HT-29 (cell line): ENCODE measurements at places on chromosomes 11 and 22.

DNA sequence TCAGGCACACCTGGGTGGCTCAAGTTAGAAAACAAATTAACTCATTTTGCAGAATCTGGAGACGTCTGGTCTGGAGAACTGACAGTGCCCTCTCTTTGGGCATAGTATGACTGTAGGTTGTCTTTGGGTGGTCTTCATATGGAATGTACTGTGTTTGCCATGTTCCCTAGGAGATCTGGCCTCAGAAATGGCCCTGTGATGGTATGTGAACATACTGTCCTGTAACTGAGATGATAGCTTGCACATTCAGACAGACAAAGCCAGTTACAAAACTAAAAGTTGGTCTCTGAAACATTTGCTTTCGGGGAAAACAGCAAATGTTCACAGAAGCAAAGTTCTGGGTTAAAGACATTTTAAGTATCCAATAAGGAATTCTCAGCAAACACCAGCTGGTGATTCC lies 29.7 kb downstream of the CD44 start:
- no peak for DNase-seq

GRCh38 chr11:114017723-114018122 lies 41.8 kb upstream of the ZBTB16 start:
- no peak for DNase-seq

DNA sequence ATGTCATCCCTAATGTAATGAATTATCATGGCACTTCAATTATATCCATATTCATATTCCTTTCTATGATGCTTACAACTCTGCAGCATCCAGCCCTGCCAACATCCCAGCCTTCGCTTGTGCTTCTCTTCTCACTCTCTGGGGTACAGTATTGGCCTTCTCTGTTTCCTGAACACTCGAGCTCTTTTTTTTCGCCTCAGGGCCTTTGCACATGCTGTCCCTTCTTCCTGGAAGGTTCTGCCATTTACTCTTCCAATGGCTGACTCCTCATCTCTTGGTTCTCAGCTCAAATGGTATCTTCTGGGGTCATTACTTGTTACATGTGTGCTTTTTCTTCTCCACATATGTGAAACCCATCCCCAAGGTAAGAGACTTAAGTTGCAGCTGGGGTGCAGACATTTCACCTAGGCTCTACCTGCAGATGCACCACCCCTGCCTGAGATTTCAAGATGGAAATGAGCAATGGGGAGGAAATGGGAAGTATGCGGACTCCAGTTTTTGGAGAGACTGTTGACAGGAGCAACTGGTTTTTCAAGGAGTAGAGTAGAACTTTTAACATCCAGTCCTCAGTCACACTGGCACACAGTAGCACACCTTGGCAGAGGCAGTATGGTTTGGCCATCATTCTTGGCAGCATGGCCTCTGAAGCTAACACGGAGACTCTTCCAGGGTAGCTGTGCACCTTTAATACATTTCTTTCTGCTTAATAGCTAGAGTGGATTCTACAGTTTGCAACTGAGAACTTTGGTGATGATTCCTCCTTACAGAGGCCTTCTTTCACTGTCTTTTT lies 42.4 kb upstream of the DMC1 start:
- DNase-seq = no peak

DNA sequence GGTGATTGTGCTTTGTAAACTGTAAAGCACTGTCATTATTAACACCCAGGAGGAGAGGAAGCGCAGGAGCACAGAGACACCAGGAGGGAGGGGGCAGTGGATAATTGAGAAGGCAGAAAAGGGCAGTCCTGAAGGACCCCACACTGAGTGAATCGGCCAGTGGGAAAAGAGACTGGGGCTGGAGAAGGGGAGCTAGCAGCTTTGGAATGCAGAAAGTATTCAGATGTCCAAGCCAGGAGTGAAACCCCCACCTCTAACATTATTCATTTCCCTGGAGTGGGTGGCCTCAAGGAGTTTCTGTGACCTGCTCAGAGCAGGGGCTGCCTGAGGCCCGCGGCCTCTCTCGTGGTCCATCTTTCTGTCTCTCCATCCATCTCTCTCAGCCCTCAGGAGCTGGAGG lies 38.0 kb upstream of the CDON start:
- no peak for DNase-seq

DNA sequence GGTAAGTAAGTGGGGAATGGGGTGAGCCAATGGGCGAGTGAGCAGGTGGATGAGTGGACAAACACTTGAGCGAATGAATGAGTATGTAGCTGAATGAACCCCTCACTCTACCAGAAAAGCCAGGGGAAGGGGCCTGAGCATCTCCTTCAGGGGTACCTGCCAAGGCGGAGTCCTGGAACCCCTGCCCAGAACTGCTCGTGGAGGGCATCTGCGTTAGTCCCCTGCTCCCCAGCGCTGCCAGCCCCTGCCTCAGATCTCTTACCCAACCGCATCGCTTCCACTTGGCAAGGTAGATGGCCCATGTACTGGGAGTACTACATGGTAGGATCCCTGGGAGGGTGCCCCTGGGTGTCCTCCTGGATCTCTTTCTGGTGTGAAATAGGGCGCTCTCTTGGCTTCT lies 7.4 kb upstream of the ANO1 start:
- no peak for DNase-seq

GRCh38 chr22:49763696-49764095 lies 64.0 kb downstream of the BRD1 start:
- DNase-seq = no peak

DNA sequence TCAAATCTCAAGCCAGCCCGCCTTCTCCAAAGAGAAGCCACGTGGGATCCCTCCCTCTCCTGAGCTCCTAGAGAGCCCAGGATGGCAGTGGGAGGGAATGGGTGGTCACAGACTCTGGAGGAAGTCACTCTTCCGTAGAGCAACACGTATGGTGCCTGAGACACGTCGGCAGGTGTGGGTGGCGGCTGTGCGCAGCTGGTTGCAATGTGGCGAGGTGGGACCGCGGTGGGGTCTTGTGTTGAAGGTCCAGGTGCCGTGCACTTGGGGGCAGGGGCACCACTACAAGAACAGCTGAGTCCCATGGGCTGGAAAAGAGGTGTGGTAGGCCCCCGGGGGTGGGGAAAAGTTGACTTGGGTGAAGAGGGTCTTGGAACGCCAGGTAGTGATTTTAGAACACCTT lies 13.4 kb upstream of the CCND1 start:
- no peak for DNase-seq

- DNase-seq = no peak
Observed at GRCh38 chr11:102322560-102322959, 5.3 kb downstream of the BIRC3 start.

GRCh38 chr11:101759771-101760450 lies 154.9 kb upstream of the CEP126 start:
- peak; percentile 66 for DNase-seq
